Pancreas (tissue), 10 donors: ENCODE measurements at places on chromosomes 6 and 20. TPM values are rescaled to one million over a fixed set of nuclear protein-coding genes. Genes with fewer than 3 reads are reported as not detected.

GRCh38 chr20:55576981-55577380, 428.3 kb downstream of the CBLN4 start:
- H3K4me3 ChIP-seq, result no peak overlapping the region
- no peak for DNase-seq
- no peaks in the 10 kb centered on the region for H3K4me1 ChIP-seq
- no peaks in the 10 kb centered on the region for H3K36me3 ChIP-seq
- no peak overlapping the region for H3K27ac ChIP-seq

GRCh38 chr6:136979206-136979605, 57.1 kb downstream of the SLC35D3 start:
- DNase-seq, result no peak
- no peaks in the 10 kb centered on the region for H3K36me3 ChIP-seq
- no peak overlapping the region for H3K4me3 ChIP-seq
- no peaks in the 10 kb centered on the region for H3K4me1 ChIP-seq

- no peak overlapping the region for H3K4me3 ChIP-seq
- H3K4me1 ChIP-seq, result no peaks in the 10 kb centered on the region
- no peak overlapping the region for H3K27ac ChIP-seq
- no peaks in the 10 kb centered on the region for H3K36me3 ChIP-seq
These were observed 31.6 kb downstream of the CD83 start for GRCh38 chr6:14149053-14149738.

DNA sequence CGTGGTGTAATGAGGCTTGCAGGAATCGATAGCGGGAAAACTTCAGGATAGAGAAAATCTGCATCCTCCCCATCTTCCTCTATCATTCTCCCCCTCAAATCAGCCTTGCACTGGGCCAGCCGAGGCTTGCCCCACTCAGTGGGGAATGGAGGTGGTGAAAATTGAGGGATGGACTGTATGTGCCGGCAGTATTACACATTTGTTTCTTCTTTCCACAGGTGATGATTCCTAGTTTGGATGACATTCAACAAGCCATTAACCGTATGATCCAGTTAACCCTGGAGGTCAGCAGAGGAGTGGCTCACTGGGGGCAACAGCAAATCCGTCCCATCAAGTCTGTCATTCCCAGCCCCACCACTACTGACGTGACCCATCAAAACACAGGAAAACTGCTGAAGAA, 100.1 kb downstream of the DNAH8 start:
- no peak overlapping the region for H3K27ac ChIP-seq
- H3K27me3 ChIP-seq, result no peaks in the 10 kb centered on the region
- no peak for DNase-seq
- no peaks in the 10 kb centered on the region for H3K36me3 ChIP-seq

The KIF25 gene
- polyA plus RNA-seq, result 0.35 TPM

The PDE10A gene
- polyA plus RNA-seq, result 5.7 TPM
